Thoracic aorta (tissue), 2 donors: ENCODE measurements at places on chromosomes 16 and 17.

DNA sequence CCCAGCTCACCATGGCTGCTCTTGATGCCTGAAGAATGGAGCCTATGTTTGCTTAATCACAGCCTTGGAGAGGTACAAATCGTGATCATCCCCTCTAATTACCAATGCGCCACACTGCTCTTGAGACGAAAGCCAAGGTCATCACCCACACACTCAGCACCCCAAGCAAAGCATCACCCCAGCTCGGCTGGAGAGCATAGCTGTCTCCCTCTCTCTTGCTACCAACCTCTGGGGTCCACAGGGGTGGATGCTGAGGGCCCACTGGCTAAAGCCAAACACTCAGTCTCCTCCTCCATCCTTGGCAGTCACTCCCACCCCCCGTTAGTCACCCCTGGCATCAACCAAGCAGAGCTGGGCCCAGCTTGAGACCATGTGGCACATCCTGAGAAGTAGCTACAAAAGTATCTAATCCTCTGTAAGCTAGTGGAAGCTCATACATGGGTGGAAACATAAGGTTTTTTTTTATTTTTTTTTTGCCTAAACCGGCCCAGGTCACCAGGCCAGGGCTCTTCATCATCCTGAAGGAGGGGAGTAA, 44.8 kb downstream of the PIMREG start:
- no peak for DNase-seq

GRCh38 chr17:80513892-80514291, 30.7 kb upstream of the RPTOR start:
- DNase-seq = no peak

DNA sequence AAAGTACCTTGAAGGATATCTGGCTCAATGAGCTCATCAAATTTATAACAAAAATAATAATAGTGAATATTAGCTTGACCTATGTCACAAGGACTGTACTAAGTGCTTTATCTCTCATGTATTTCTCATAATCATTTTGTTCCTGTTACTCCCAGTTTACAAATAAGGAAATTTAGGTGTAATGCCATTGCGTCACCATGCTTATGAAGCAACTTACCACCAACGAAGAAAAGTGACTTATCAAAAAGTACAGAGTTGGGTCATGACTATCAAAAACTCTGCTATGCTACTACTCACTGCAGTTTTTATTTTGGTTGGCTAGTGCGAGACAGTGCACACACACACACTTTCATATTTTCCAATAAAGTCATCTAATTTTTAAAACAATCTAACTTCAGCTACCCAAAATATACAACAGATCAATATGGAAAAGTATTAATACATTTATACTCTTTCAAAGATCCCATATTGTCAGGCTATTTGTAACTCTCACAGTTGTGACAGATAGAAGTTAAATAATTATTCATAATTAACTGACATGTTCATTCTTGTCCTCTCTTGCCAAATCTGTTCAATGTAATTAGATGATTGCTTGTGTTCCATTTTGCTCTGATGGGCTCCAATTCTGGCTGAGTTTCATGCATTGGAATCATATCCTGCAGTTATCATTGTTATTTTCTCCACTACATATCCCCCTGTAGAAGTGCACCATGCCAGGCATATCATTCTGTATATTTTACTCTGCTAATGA, 119.4 kb downstream of the KCNJ2 start:
- DNase-seq = no peak

GRCh38 chr17:5361426-5361825, 58.0 kb downstream of the NUP88 start:
- DNase-seq = no peak

GRCh38 chr17:55726440-55726839, 3.8 kb upstream of the TMEM100 start:
- peak; percentile 28 for DNase-seq

DNA sequence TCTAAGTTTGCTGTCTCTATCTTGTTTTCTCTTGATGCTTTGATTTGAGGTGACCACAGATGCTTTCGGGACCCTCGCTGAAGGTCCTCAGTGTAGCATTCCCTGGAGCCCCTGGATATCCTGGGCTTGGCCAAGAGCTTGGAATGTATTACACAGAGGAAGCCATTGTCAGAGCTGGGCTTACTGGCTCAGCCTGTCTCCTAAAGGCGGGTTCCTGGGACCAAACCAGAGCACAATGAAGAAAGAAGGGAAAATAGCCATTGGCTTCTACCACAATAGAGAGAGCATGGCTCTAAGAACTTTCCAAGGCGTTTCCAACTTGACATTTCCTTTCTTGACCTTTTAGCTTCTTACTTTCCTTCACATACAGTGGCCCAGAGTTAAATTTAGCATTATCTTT, 229.3 kb downstream of the HS3ST3A1 start:
- DNase-seq = no peak

DNA sequence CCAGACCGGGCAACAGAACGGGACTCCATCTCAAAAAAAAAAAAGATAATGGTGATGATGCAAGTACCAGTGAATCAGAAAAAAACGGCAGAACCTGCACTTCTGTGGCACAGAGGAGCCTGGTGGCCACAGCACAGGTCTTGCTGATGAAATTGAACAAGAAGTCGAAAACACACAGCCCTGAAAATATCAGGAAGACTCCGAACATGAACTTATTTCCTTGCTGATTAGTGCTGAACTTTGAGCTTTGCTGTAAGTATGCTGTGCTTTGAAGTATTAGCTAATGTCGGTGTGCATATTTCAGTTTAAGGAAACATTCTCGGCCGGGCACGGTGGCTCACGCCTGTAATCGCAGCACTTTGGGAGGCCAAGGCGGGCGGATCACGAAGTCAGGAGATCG, 10.9 kb upstream of the MYO15B start:
- no peak for DNase-seq

DNA sequence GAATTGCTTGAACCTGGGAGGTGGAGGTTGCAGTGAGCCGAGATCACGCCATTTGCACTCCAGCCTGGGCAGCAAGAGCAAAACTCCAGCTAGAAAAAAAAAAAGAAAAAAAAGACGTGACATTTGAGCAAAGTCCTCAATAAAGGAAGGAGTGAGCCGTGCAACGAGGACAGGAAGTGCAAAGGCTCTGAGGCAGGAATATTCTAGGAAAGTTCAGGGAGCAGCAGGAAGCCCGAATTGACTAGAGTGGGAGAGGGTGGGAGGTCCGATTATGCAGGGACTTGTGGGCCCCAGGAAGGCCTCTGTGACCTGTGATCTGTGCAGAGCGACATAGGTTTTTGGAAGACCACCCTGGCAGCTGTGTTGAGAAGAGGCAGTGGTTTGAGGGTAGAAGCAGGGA, 8.6 kb upstream of the LASP1NB start:
- no peak for DNase-seq

DNA sequence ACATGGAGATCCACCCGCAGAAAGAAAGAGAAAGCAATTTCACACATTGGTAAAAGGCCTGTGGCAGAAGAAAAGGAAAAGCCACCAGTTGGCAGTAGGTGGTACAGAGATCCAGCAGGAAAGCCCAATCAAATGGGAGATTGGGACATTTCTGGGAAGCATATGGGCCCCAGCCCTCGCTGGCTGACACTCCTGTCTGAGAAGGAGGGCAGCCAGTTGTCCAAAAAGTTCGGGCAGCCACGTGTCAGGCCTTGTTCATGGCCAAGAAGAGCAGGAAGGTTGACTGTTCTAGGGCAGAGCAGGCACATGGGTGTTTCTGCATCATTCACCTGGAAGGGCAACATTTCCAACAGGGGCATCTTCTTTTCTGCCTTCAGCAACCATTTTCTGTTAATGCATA, 45.0 kb upstream of the MMP2 start:
- DNase-seq = no peak

DNA sequence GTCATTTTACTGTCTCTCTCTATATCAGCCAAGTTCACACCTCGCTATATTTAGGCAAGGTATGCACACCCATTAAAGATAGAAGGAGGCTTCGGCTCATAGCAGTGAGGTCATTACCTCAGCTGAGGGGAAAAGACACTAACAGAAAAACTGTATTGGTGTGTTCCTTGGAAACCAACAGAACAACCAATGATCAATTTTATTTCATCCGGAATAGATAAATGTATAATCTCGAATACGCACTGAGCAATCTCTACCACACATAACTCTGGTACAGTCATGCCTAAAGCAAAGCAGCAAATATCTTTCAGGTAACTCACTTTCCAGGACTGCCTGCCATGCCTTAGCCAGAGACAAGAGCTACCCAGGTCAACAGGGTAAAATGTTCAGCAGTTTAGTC, 109.9 kb upstream of the CORO6 start:
- DNase-seq = no peak

GRCh38 chr17:59284317-59284716, 47.1 kb upstream of the YPEL2 start:
- DNase-seq = no peak

- DNase-seq = no peak
Measured at GRCh38 chr16:63695347-63695746, 1426.5 kb downstream of the CDH11 start.

DNA sequence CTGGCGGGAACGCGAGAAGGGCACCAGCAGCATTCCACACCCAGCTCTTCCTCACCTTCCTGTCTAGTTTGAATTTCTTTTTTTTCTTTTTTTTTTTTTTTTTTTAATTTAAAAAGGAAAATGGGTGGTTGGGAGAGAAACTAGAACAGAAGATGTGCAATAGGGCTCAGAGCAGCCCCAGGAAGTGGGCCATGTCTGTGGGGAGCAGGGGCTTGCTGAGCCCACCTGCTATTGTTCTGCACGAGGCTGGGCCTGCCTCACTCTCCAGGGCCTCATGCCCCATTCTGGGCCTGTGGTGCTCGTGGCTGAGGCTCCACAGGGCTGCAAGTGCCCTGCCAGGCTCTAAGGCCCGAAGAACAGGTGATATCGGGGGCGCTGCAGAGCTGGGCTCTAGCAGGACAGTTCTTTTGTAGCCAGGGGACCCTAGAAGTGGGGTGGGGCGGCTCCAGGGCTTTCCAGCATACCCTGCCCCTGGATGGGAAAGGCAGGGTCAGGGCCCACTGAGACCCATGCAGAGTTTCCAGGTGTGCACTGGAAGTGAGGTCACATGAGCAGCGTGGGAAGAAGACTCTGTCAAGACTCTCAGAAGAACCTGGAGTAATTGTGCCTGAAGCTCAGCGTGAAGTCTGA, 12.4 kb downstream of the MRPL27 start:
- no peak for DNase-seq

DNA sequence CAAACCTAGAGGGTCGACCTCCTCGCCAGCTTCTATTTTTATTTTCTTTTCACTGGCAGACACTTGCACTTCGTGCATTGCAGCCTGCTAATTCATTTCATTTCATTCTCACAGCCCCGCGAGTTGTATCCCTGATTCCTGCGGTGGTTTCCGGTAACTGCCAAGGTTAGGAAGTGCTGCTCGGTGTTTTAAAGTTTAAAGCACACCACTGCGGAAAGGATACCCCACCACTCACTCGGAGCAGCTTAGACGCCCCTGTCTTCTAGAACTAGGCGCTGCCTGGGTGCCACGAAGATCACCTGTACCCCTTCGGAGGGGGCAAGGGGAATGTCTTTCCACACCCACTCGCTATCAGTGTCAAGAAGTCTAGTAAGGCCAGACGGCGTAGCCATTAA, 509 bp downstream of the CNEP1R1 start:
- DNase-seq = no peak

DNA sequence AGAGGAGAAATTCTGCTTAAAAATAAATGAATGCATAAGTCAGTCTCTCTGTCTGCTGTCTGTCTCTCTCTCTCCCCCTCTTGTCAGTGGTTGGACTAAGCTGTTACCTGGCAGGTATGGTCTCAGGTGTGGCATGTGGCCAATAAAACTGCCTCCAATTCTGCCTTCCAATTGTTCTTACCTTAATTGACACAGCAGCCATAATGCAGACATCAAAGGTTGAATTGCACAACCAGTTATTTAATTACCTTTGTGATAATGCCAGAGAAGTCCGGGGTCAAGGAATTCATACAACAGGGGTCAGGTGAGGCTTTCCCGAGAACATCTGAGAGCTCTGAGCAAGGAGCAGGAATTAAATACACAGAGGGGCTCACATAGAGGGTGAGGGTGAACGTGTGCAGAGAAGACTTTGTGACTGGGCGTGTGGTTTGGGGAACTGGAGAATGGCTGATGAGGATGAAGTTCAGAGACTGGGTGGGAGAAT, 78.8 kb upstream of the CDYL2 start:
- DNase-seq = no peak

DNA sequence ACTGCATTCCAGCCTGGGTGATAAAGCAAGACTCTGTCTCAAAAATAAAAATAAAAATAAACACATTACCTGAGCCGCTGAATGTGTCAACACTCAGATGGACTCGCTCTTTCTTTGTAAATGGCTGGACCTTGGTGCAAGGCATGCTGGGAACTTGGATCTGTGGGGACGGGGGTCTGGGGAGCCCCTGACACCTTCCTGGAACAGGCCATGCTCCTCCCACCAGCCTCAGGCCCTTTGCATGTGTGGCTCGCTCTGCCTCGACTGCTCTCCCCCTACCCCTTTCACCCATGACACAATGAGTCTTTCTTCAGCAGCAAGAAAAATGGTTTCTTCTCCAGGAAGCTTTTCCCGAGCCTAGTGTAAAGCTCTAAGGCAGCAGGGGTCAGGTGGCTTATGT, 94.0 kb upstream of the CDH5 start:
- no peak for DNase-seq
